ENCODE measurements at places on chromosomes 3 and 15.
A peak's percentile ranks its signal among the peaks of the same experiment; 100 is the strongest.

DNA sequence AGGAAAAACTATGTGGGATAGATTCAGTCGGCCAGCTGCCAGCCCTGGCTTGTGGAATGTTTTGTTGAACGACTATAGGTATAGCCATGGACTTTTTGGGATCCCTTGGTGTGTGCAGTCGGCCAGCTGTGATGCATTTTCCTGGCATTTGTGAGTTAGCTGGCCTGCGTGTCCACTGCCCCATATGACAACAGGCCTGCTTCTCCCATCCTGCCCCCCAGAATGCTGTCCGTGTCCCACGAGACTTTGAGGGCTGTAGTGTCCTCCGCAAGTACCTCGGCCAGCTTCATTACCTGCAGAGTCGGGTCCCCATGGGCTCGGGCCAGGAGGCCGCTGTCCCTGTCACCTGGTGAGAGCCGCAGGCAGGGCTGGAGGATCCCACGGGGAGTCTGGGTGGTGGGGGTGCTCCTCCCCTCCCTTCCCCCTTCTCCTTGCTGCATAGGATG, 23.6 kb downstream of the PTPN23 start:
- no peak for DNase-seq

GRCh38 chr3:36663666-36664291, 100.6 kb downstream of the DCLK3 start:
- DNase-seq: no peak

DNA sequence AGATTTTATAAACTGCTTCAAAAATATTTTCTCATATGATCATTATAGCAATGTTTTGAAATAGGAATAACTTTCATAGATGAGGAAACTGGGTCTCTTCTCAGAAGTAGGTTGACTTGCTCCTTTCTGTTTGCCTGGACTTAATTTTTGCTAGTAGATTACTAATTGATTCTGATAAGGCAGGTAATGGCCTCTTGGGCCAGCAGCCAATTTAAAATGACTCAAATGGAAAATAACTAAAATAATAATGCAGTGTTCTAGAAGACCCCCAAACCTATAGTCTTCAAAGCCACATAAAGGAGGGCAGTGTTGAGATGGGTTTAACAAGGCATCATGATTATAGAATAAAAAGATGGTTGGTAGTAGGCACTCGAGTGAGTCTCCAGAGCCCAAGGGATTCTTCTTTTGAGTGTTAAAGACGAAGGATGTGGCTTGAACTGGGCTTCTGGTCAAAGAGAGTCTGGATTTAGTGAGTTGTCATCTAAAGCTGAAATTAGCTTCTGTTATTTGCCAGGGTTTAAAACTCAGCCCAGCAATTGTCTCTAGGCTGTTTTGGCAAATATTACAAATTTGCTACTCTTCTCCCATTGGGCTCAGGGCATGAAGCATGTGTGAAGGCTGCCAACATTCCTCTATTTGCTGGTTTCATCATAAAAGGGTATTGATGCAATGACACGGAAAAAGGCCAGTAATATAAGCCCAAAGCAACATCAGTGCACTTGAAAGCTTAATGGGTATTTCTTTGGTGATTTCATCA, 297.1 kb upstream of the MEIS2 start:
- no peak for DNase-seq

GRCh38 chr15:75720787-75721479, 8.3 kb upstream of the CSPG4 start:
- peak; percentile 58 for DNase-seq

DNA sequence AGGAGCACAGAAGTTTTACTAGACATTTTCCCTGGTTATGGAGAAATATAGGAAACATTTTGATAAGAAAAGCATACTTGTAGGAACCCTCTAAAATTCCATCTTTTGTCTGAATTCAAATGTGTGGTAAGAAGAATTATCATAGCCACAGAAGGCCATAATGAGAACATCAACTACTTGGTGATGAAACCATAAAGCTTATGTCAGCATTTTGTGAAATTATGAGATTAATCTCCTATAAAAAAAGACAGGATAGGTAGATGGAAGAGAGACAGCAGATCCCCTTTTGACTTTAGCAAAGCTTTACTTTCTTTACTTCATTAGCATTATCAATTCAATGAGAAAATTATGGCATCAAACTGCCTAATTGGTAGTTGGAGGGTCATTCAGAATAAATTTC, 697.0 kb downstream of the IGSF11 start:
- DNase-seq: no peak

DNA sequence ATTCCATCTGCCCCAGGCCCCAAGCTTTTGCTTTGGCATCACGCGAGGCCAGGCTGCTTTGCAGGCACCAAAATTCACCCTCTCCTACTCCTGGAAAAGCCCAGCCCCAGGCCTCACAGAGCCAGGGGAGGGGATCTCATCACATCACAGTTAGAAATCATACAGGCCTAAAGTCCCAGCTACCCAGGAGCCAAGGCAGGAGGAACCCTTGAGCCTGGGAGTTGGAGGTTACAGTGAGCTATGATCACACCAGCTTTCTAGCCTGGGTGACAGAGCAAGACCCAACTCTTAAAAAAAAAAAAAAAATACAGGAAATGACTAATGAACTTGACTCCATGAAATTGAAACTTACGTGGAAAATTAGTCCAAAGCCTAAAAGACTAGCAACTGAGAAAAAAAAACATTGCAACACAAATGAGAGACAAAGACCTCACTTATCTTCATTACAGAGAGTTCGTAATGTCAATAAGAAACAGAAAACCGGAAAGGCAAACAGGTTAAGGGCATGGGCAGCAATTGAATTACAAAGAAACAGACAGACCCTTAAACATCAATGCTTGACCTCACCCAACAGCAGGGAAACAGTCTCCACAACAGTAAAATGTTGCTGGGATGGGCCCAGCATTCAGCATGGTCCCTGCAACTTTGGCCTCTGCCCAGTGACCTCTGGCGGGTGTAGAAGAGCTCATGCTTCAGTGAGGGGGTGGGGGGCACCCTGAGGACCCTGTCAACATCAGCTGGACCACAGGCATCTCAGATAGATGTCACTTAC, 151.5 kb downstream of the LRRK1 start:
- DNase-seq: no peak

GRCh38 chr3:118960876-118961450, 73.7 kb downstream of the IGSF11 start:
- peak; percentile 22 for DNase-seq

- DNase-seq: no peak
Measured at GRCh38 chr3:80688814-80689213, 921.0 kb upstream of the ROBO1 start.

DNA sequence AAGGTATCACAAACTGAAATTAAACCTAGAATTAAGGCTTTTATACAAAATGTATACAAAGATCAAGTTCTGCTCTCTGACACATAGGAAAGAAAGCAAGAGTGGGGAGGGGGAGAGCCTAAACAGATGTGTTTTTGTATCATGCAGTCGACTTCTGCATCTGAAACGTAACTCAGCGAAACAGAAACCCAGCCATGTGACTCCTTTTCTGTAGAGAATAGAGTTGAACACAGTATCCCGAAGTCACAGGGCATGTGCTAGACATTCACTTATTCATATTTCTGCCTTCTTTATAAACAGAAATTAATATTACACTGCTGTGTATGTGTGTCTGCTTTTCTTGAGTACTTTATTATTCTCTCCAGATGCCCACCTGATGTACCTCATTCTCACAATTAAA, 121.0 kb downstream of the PDZRN3 start:
- no peak for DNase-seq
